Activated T-helper 1 cell treated with anti-CD3 and anti-CD28 coated beads, Interleukin-12 subunit alpha, Interleukin-12 subunit beta, Interleukin-2, Interleukin-4 antibody, amounts not matched to agents 30 ng/mL and 10 ng/mL and 1 ng/mL, durations not matched to agents 14 hours and 24 hours and 36 hours (primary cell): ENCODE measurements at places on chromosomes 13 and 19.

DNA sequence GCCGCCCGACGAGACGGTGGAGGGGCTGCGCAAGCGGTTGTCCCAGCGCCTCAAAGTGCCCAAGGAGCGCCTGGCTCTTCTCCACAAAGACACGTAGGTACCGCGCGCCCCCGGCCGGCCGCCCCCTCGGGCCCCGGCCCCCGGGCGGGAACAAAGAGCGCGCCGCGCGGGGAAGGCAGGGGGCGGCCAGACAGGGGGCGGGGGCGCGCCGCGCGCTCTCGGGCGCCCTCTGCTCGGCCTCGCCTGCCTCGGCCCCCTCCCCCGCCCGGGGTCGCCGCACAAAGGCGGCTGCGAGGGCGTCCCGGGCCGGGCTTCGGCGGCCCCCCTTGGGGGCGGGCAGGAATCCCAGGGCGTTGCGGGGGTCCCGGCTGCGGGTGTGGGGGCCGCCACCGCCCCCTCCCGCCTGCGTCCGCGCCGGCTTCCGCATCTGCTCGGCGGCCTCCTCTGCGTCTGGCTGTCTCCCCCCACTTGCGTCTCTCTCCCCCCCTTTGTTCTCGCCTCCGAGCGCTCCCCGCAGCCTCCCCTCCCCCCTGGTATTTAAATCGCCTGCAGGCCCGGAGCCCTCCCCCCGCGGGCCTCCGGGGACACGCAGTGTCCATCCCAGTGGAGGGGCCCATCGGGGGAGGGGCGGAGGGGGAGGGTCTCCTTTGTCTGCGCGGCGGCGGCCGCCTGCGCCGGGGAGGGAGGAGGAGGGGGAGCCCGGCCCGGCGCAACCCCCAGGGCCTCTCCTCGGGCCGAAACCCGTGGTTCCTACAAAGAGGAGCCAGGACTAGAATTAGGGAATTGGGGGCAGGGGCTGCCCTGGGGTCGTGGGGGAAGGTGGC lies 2.3 kb downstream of the MIDN start:
- no peak for DNase-seq

DNA sequence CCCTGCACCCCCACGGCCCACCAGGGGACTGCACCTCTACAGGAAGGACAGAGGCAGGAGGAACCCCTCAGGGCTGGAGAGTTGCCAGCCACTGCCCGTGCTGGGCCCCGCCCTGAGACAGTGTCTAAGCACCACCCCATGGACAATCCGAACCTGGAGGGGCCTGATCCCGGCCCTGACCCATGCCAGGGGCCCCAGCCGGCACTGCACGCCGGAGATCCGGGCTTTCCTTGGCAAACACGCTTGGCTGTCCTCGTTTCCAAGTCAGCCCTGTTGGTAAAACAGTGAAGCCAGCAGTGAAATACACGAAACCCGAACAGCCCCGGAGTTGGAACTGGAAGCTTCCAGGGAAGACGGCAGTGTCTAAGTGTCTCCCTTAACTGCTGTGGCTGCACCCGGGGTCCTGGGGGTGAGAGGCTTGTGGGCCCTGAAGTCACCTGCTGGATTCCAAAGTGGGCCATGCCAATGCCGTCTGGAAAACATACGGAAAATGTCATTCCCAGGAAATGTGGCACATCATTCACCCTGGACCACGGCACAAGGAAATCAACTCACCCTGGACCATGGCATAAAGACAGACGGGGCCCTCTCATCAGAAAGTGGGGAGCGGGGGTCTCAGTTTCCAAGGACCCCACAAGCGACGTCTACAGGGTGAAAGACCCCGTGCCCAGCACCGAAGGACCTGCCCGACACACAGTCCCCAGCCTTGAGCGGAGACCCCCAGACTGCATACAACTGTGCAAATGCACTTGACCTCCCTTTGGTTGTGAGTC lies 30.9 kb downstream of the RASA3 start:
- DNase-seq, result no peak

DNA sequence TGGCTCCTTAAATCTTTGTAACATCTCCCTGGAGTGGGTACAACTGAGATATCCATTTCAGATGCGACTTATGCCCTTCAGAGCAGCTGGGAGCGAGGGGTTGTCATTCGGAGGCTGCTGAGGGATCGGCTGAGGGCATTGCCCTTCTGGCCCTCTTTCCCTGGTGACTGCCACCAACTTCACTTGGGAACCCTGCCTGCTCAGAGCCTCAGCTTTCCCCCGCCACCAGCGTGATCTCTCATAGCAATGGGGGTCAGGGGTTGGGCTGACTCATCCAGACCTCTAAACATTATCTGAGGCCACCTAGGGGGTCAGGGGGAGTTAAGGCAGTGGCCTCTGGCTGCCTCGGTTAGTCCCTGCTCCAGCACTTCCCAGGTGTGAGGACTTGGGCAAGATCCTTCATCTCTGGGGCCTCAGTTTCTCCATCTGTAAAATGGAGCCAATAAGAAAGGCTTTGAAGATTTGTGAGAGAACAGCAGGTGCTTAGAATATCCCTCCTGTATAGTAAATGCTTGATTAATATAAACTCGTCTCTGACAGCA lies 1.1 kb downstream of the PRX start:
- DNase-seq, result no peak

- DNase-seq, result no peak
Measured at GRCh38 chr13:103299079-103299478, 232.9 kb upstream of the SLC10A2 start.

- no peak for DNase-seq
Measured at GRCh38 chr13:55091172-55091571, 2049.5 kb upstream of the PRR20A start.

GRCh38 chr19:8340341-8341096 lies 2.5 kb downstream of the KANK3 start:
- DNase-seq, result no peak

- no peak for DNase-seq
Measured at GRCh38 chr13:89554801-89555200, 1792.7 kb upstream of the MIR17HG start.

GRCh38 chr19:48713041-48713863 lies 6.3 kb downstream of the MAMSTR start:
- no peak for DNase-seq

- DNase-seq, result no peak
Measured at GRCh38 chr13:56349866-56350265, 790.9 kb upstream of the PRR20A start.

DNA sequence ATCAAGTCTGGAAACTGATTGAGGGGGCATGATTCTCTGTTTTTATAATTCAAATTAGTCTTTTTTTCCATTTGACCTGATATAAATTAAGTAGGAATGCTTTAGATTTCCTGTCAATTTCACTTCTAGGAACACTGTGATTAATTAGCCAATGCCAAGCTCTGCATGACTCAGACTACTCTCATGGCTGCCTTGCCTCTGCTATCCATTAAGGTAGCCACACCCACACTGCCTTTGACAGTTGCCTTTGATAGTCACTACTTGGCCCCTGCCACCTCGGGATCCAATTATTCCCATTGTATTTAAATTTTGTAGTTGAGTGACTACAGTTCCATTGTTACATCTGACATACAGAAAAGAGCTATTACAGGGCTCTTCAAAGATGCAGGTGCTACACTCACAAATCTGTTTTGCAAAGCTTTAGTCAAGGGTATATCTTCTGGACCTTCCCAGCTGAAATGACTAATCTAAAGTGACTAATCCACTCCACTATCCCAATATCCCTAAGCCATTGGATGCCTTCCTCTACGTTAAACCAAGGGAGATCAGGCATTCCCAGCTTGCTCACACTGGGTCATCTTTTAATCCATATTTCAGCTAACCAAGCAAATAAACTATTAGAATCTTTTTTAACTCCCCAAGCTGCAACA lies 1193.1 kb upstream of the MIR17HG start:
- DNase-seq, result no peak

DNA sequence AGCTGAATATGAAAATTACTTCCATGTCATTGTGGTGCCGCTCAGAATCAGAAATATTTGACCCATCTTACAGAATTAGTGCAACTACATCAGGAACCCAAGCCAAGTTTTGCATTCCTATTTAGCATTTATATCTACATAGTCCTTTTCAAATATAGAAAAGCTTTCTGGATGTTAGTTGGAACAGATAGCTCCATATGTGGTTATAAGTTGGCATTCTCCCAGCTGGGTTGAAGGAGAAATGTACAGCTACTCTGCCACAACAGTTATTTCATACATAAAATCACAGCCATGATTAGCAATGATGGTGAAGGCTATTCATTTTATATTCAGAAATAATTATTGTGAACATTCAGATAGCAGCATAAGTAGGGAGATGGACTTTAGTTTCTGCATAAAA lies 28.2 kb downstream of the HPN start:
- DNase-seq, result no peak

DNA sequence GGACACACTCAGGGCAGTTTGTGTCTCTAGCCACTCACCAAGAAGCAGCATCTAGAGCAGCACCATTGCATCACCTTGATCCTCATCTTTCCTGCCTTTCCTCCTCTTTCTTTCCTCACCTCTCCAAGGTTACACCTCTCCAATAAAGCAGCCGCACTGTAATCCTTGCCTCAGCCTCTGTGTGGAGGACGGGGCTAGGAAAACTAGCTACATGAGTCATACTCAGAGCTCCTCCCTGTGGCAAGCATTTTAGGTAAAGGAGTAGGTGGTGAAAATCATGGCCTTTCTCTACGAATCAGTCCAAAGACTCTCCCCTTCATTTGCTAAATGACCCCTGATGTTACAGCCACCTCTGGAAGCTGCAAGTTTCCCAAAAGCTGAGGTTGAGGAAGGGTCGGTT lies 108.9 kb downstream of the DNAJC15 start:
- DNase-seq, result no peak

DNA sequence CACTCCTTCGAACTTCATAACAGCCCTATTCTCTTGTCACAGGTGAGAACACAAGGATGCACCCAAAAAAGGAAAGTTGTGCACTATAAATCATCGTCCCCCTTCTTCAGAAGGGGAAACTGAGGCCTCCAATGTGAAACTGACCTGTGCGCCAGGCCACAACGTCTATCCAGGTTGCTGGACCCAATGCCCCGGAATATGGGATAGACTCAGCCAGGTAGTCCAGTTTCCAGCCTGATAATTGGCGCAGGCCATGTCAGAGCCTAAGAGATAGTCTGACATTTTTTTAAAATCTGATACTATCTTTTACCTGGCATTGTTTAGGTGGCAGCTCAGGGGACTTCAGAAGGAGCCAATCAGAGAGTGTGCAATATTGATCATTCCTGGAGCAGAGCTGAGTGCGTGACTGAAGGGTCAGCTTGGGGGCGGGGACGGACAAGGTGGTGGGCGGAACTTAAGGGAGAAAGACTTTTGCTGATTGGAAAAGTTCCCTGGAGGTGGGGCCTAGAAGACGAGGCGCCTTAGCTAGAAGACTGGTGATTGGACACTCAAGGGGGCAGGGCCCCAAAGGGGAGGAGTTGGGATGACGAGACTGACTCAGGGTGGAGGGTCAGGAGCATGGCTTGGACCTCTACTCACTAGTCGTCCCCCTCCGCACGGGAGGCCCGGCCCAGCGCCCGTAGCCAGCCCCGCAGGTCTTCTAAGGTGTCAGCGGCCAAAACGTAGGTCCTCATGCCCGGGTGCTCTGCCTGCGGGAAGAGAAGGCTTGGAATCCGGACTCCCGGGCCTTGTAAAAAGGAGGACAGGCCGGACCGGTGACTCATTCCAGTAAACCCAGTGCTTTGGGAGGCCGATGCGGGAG lies 8.5 kb downstream of the PLEKHA4 start:
- DNase-seq, result no peak

DNA sequence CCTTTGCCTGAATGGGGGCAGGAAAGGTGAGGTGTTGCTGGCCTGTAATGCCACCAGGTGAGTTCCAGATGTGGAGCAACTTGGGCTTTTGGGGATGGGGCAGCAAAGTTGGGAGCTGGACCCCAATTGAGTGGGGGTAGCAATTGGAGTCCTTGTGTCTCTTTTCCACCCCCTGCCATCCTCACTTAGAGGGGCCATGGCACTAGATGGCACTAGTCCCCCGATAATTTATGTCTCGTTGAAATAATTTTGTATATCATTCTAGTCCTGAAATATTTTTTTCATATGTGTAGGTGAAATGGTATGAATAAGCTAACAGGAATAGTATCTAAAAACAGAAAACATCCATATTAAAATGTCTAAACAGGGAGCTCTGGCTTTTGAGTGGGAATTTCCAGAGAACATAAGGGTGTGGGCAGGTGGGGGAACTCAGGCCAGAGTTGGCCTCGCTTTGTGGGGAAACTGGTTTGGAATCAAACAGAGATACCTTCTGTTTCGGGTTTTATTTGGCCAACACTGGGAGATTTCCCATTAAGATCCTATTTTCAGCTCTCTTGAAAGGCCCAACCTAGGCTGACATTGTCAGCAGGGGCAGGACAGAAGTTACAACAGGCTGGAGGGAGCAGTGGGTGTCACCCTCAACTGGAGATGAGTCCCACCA lies 3.4 kb downstream of the ZNF576 start:
- DNase-seq, result no peak

DNA sequence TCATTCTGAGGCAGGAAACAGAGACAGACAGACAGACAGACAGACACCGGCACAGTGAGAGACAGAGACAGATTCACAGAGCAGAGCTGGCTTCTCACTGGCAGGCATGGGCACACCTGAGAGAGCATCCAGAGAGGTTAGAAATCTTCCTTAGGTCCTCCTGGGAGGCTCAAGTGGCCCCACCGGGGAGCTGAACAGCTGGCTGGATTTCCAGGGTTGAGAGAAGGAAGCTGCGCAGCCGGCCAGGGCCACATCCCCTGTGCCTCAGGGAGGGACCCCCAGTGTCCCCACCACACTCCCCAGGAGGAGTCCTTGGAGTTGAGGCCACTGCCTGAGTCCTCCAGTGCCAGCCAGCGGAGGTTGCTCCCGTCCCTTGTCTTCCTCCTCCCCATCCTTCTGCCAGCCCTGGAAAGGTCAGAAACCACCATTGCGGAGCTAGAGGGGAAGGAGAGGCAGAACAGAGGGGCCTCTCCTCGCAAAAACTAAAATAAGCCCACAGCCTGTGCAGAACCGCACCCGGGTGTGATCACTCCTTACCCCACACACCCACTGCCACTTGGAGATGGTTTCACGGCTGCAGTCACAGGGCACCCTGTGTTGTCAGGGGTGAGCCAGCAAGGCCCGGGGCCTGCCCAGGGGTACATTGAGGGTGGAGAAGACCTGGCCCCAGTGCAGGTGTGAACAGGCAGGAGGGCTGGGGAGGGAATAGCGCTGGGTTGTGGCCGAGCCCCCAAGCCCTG lies 4.2 kb downstream of the FFAR3 start:
- DNase-seq, result no peak

DNA sequence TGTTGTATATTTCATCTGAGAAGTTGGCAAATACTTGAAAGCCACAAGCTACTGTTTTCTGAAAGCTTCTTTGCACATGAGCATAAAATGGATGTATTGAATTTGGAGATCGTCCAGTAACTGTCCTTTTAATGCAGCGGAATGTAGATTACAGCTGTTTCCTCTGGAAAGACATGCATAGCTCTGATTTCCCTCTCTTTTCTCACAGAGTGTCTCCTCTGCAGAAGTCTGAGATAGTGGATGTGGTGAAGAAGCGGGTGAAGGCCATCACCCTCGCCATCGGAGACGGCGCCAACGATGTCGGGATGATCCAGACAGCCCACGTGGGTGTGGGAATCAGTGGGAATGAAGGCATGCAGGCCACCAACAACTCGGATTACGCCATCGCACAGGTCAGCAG lies 283.0 kb downstream of the SHISA2 start:
- DNase-seq, result no peak
